Cardiac fibroblast (primary cell): ENCODE measurements at places on chromosomes 3 and 15.

DNA sequence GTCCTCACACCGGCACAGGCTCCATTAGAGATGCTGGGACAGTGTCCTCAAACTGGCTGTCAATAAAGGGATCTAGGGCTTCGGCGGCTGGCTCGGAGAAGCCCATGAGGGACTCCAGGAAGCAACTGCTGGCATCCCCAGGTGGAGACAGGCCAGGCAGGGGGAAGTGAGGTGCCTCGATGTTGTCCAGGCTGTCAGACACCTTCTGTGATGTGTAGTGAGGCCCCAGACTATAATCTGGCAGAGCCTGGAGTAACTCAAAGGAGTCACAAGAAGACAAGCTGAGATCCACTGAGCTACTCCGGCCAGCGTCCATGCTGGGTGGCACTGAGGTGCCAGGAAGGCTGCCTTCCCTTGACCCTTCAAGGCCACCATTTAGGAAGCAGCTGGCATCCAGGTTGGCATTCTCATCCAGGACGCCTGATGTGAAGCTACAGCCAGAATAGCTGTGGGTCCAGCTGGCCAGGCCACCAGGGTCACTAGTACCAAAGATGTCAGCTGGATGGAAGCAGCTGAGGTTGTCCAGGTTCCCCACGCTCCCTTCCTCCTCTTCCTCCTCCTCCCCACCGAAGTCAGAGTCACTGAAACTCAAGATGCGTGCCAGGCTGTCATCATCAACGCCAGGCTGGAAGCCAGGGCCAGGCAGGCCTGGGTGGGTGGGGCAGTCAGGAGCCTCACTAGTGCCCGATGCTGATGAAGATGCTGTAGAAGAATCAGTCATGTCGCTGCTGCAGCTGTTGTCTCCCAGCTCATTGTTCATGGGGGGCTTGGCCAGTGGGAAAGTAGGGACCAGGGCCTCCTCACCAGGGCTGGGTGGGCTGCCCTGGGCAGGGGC is 10.1 kb downstream of the CSRNP1 start:
- DNase-seq, result no peak

DNA sequence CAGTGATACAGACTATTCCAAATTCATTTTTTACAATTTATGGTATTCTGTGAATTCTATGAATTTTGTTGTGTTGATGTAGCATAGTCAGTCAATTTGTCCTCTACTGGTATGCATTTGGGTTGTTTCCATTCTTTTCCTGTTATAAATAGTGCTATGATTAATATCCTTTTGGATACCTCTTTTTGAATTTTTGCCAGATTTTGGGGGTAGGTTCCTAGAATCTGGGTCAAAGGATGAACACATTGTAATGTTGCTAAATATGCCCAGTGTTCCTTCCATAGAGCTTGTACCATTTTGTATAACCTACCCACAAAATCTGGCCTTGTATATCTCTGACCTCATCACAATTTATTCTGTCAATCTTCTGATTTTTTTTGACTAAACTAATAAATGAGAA is 44.4 kb upstream of the C3orf38 start:
- DNase-seq, result peak; percentile 50

- peak; percentile 19 for DNase-seq
Measured at GRCh38 chr3:150345021-150345538, 63.0 kb upstream of the TSC22D2 start.

DNA sequence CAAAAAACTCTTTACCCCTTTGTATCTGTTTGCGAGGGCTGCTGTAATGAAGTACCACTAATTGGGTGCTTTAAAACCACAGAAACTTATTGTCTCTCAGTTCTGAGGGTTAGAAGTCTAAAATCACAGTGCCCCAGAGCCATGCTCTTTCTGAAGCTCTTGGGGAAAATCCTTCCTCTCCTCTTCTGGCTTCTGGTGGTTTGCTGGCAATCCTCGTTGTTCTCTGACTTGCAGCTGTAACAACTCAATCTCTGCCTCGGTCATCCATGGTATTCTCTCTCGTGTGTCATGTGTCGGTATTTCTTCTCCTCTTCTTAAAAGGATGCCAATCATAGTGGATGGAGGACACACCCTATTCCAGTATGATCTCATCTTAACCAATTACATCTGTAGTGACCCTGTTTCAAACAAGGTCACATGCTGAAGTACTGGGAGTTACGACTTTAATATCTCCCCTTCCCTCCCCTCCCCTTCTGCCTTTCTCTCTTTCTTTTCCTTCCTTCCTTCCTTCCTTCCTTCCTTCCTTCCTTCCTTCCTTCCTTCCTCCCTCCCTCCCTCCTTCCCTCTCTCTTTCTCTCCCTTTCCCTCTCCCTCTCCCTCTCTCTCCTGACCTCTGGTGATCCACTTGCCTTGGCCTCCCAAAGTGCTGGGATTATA is 6.5 kb upstream of the ARL8B start:
- DNase-seq, result no peak

- DNase-seq, result no peak
Measured at GRCh38 chr15:100339999-100340398, 1.8 kb downstream of the ADAMTS17 start.

DNA sequence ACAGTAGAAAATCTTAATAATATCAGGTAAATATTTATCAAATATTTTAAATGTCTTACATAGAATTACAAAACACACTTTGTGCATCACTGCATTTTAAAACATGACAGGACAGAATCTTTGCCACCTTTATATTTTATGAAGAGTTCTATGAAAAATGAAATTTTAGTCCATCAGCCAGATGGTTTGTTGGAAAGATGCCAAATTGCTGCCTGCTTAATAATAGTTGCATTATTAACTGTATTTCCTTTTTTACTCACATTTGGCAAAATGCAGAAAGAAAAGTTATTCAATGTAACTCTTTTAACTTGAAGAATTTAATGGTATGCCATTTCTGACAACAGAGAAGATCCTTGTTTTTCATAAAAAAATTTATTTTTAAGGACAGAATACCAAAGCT is 1271.6 kb downstream of the NSUN3 start:
- DNase-seq, result no peak

DNA sequence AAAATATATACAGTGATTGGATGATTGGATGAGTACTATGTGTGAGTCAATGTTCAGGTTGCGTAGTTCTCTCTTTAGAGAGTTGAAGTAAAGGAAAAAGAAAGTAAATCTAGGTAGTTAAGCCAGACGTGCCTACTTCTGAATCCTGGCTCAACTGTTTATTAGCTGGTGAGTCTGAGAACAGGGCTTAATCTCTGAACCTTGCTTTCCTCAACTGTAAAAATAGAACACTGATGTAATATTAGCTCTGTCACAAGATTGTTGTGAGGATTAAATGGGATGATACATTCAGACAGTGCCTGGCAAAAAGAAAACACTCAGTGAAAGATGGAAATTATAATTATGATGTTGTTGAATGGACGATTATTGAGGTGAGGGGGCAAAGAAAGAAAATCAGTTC is 413.4 kb downstream of the MAGI1 start:
- no peak for DNase-seq
